ENCODE measurements at places on chromosomes 16 and 17.
A peak's percentile ranks its signal among the peaks of the same experiment; 100 is the strongest.

DNA sequence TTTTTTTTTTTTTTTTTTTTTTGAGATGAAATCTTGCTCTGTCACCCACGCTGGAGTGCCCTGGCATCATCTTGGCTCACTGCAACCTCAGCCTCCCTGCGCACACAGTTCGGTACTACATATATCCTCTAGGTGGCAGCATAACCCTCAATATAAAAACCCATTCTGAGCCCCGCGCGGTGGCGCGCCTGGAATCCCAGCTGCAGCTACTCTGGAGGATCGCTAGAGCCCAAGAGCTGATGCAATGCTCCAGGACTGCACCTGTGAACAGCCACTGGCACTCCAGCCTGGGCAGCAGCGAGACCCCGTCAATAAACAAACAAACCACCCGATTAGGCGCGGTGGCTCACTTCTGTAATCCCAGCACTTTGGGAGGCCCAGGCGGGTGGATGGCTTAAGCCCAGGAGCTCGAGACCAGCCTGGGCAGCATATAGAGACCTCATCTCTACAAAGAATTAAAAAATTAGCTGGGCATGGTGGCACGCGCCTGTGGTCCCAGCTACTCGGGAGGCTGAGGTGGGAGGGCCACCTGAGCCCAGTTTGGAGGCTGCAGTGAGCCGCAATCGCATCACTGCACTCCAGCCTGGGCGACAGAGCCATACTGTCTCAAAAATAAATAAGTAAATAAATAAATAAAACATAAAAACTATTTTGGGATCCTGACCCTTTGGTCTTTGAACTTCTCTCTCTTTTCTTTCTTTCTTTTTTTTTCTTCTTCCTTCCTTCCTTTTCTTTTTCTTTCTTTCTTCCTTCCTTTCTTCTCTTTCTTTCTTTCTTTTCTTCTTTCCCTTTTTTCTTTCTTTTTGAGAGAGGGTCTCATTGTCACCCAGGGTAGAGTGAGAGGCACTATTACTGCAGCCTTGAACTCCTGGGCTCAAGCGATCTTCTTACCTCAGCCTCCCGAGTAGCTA lies 15.4 kb upstream of the AKAP10 start:
- DNase-seq = peak; percentile 84

GRCh38 chr17:35934760-35935159 lies 4.2 kb upstream of the RDM1 start:
- DNase-seq = no peak

GRCh38 chr17:21455761-21456160 lies 79.6 kb downstream of the KCNJ12 start:
- DNase-seq = no peak

DNA sequence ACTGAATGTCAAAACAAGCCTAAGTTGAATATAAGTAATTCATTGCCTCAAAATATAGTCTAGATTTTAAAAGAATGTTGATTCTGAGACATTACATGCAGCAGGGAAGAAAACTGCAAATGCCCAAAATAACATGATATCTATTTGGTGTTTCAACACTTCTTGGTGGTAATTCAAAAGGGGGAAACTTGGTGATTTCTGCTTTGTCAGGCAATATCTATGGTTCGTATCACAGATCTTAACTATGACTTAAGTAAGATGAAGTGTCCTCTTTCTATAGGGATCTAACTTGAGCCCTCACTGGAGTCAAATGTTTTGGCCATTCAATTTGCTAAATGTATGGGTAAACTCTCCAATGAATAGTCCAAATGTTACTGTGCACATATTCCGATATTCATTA lies 44.6 kb downstream of the GNA13 start:
- no peak for DNase-seq

DNA sequence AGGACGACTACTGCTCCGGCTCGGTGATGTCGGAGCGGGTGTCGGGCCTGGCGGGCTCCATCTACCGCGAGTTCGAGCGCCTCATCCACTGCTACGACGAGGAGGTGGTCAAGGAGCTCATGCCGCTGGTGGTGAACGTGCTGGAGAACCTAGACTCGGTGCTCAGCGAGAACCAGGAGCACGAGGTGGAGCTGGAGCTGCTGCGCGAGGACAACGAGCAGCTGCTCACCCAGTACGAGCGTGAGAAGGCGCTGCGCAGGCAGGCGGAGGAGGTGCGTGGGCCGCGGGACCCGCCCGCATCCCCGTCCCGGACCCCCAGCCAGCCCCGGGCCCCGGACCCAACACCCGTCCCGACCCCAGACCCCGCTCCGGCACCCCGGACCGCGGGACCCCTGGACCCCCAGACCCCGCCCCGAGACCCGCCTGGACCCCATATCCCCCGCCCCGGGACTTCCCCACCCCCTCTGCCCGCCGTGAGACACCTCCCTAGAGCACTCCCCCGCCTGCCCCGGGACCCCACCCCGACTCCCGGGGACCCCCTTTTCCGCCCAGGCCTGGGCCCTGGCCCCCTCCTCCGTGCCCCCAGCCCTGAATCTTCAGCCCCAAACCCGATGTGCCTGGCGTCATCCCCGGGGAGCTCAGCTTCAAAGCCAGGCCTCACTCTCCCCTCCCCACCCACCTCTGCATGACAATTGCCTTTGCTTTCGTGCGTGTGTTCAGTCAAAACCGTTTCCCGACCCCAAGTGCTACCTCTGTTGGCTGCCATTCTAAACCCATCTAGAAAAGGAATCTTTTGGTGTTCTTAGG lies 594 bp downstream of the MAPK8IP3 start:
- peak; percentile 60 for DNase-seq

DNA sequence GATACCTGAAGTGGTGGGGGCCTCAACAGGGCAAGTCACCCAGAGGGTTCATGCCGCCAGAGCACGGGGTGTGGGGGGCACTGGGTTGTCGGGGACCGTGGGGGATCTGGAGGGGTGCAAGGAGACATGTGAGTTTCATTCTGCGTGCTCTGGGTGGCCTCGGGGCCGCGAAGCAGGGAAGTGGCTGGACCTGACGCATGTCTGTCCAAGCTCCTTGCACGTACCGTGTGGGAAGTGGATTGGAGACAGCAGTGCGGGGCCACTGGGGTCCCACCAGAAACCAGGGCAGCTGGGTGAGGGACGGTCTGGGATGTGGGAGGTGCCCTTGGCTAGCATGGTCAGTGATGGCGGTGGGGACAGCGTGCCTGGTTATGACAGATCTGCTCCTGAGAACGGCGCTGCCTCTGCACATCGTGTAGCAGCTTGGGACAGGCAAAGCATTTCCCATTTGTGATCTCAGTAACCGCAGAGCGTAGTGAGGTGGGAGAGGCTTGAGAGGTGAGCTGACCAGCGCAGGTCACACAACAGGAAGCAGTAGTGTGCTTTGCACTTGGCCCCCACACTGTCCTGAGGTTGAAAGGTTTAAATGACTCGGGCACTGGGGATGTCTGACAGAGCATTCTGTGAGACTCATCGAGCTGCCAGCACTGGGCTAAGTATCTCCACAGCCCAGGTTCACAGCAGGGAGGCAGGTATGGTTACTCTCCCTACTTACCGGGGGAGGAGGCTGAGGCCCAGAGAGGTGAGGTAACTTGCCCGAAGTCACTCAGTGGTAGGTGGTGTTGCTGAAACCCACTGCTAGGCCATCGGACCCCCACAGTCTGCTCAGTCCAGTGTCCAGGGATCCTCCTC lies 114.4 kb downstream of the SOCS1 start:
- no peak for DNase-seq

GRCh38 chr17:19409509-19409908 lies 1.5 kb upstream of the RNF112 start:
- no peak for DNase-seq

- no peak for DNase-seq
Observed at GRCh38 chr17:66549731-66550207, 247.4 kb downstream of the PRKCA start.

DNA sequence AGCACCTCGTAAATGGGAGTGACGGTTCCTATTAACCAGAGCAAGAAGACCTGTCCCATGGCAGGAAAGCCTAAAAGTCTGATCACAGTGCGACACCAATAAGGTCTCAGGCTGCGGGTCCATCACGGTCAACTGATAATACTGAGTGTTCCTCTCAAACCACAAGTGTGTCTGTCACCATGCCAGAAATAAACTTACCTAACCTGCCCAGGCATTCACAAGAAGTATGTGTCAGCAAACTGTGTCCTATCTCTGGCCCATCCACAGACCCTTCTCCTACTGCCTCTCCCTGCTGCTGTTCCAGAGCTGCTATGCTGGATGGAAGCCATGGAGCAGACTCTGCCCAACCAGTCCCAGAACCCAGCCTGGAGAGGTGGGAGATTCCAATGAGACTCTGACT lies 73.5 kb downstream of the ZNF423 start:
- DNase-seq = no peak

- DNase-seq = no peak
Observed at GRCh38 chr16:23615805-23616204, 19.7 kb upstream of the NDUFAB1 start.

DNA sequence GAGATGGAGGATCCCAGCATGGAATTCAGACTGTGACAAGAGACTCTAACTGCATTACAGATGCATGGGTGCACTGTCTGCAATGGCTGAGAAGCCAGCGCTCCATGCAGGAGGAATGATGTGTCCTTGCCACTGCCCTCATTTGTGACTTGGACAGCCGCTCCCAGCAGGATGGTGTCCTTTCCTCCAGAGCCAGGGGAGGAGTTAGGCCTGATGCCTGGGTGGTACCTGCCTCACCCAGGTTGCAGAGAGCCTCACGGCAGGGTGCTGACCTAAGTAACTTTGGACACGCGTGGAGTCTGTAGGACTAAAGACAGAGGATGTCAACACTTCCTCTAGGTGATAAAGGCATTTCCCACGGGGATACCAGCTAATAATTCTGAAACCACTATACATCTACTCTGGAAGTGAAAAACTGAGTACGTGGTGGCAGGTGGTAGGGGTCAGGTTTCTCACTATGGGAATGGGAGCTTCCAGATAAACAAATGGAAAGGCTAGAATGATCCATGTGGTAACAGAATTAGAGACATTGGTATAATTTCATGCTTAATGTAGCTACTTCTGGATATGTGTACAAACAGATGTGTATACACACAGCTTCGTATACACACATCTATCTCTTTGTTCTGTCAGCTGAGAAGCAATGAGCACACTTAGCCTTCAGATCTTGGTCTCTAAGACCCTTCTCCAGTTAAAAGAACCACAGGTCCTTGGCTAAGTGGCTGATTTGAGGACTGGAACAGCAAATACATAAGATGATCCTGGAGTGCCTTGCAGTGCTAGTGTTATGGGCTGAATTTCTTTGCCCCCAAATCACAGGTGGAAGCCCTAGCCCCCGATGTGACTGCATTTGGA lies 13.7 kb upstream of the CSNK1D start:
- DNase-seq = no peak

DNA sequence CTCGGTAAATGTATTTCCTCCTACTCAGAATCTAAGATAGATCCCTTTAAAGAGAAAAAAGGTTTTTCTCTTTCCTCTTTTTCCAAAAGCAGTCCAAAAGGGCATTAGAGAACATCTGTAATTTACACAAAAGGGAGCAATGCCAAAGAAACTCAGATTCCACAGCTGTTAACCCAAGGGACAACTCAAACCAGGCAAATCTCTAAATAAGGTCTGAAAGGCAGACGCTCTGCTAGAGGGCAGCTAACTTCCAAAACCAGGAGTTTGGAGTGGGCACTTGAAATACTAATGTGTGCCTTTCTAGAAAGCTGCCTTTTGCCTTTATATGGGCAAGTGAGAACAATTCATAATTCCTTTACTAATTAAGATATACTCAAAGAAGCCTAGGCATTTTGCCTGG lies 435.7 kb downstream of the ZFHX3 start:
- DNase-seq = no peak

- no peak for DNase-seq
Observed at GRCh38 chr17:71438631-71439146, 682.1 kb upstream of the SOX9 start.

GRCh38 chr16:28863929-28864793 lies 518 bp downstream of the SH2B1 start:
- peak; percentile 21 for DNase-seq

- no peak for DNase-seq
Observed at GRCh38 chr17:63362115-63362514, 84.0 kb downstream of the CYB561 start.

- DNase-seq = peak; percentile 71
Observed at GRCh38 chr16:8660841-8661301, 13.5 kb upstream of the ABAT start.

DNA sequence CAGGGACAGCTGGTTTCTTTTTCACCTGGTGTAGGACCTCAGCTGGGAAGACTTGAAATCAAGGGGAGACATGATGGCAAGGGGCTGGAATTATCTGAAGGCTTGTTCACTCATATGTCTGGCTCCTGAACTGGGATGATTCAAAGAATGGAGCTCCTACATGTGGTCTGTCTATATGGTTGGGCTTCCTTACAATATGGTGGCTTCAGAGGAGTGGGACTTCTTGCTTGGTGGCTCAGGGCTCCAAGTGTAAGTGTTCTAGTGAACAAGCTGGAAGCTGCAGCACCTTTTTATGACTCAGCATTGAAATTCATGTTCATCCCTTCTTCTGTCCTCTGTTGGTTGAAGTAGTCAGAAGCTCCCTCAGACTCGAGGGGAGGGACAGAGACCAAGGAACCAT lies 127.9 kb downstream of the MSI2 start:
- no peak for DNase-seq

GRCh38 chr17:21194226-21194625 lies 19.7 kb downstream of the TMEM11 start:
- no peak for DNase-seq

GRCh38 chr17:40848583-40849235 lies 18.3 kb downstream of the KRT12 start:
- DNase-seq = no peak

GRCh38 chr17:64055183-64056142 lies 35.0 kb upstream of the ICAM2 start:
- DNase-seq = no peak

GRCh38 chr17:66507982-66508760 lies 205.8 kb downstream of the PRKCA start:
- no peak for DNase-seq

GRCh38 chr16:89257757-89258465 lies 40.4 kb downstream of the ZNF778 start:
- DNase-seq = no peak

- no peak for DNase-seq
Observed at GRCh38 chr16:24094660-24095059, 161.5 kb upstream of the CACNG3 start.

- DNase-seq = no peak
Observed at GRCh38 chr16:19722981-19723380, 4.9 kb downstream of the IQCK start.

- peak; percentile 56 for DNase-seq
Observed at GRCh38 chr16:57141822-57142631, 43.8 kb downstream of the PSME3IP1 start.

GRCh38 chr17:9330611-9331271 lies 244.9 kb downstream of the STX8 start:
- no peak for DNase-seq

Measured in CD4-positive, alpha-beta T cell treated with Interleukin-17A for 4 hours (primary cell).